ENCODE measurements at places on chromosomes 6 and 20. TPM values are rescaled to one million over a fixed set of nuclear protein-coding genes. Genes with fewer than 3 reads are reported as not detected.

- no peaks in the 10 kb centered on the region for H3K4me1 ChIP-seq
- H3K4me3 ChIP-seq, result no peak overlapping the region
- DNase-seq, result no peak
- no peak overlapping the region for H3K27ac ChIP-seq
Measured at GRCh38 chr20:37669062-37669772, 24.6 kb upstream of the CTNNBL1 start.

- H3K36me3 ChIP-seq, result no peaks in the 10 kb centered on the region
- no peak for DNase-seq
- no peak overlapping the region for H3K4me3 ChIP-seq
- no peak overlapping the region for H3K27ac ChIP-seq
- no peaks in the 10 kb centered on the region for H3K4me1 ChIP-seq
- H3K27me3 ChIP-seq, result no peaks in the 10 kb centered on the region
Measured at GRCh38 chr6:140609956-140610355, 1235.5 kb upstream of the CITED2 start.

Gene TENT5A
- 18.1 TPM for polyA plus RNA-seq

Gene FOXA2
- polyA plus RNA-seq, result not detected

- no peak for DNase-seq
- H3K4me3 ChIP-seq, result no peak overlapping the region
- no peaks in the 10 kb centered on the region for H3K27me3 ChIP-seq
- H3K36me3 ChIP-seq, result peaks cover 99% of the 10 kb centered on the region
- peaks cover 2% of the 10 kb centered on the region for H3K4me1 ChIP-seq
Measured at GRCh38 chr20:37230200-37230599, 31.4 kb downstream of the GHRH start.

DNA sequence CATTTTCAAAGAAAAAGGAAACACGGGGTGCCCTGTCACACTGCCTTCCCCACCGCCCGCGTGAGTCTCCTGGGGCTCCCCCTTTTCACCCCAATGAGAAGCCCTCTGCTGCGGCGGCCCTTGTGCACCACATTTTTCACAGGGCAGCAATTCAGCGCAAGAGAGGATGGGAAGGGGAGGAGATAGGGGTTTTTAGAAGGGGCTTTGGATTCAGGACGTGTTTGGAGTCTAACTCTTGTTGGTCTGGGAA lies 726 bp upstream of the ARFGEF3 start:
- H3K27ac ChIP-seq, result no peak overlapping the region
- H3K36me3 ChIP-seq, result no peaks in the 10 kb centered on the region
- H3K4me1 ChIP-seq, result peaks cover 9% of the 10 kb centered on the region
- DNase-seq, result no peak
- no peak overlapping the region for H3K4me3 ChIP-seq
